CD4-positive, alpha-beta T cell treated with Interleukin-6 at 100 ng/mL for 8 hours (primary cell): ENCODE measurements at places on chromosomes 7 and 10.
A peak's percentile ranks its signal among the peaks of the same experiment; 100 is the strongest.

DNA sequence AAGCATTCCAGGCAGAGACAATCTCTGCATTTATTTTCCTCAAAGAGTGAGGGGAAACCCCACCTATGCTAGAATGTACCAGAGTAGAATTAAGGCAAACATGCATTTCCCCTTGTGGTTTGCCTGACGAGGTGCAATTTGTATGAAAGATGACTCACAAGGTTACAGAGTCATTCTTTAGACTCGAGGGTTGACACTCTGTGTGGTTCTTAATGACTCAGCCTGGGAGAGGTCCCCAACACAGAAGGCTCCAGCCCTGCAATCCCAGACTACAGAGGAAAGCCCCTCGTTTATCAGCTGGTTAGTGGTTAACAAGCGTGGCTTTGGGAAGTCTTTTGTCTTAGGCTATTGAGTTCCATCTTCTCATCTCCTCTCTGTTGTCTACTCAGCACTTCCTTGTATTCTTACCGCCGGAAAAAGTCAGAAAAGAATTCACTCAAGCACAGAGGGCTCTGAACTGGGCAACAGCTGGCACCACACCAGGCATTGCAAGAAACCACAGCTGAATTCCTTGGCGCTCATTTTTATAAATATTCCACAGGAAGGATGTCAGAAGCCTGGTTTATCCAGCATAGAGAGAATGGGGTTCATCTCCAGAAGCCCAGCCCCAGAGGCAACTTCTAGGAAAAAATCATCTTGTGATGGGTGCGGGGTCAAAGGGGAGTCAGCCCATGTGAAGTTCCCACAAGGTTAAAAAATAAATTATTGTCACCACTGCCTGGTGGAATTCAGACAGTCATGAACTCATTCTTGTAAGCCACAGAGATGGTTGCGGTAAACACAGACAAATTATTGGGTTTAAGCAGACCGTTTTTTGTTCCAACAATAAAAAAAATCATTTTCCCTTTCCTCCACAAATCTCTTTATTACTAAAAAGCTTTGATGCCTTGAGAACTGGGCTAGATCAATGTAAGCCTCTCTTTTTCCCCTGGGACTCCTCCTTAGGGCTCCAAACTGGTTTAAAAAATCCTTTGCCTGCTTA lies 24.5 kb upstream of the SVIL start:
- peak; percentile 74 for DNase-seq

DNA sequence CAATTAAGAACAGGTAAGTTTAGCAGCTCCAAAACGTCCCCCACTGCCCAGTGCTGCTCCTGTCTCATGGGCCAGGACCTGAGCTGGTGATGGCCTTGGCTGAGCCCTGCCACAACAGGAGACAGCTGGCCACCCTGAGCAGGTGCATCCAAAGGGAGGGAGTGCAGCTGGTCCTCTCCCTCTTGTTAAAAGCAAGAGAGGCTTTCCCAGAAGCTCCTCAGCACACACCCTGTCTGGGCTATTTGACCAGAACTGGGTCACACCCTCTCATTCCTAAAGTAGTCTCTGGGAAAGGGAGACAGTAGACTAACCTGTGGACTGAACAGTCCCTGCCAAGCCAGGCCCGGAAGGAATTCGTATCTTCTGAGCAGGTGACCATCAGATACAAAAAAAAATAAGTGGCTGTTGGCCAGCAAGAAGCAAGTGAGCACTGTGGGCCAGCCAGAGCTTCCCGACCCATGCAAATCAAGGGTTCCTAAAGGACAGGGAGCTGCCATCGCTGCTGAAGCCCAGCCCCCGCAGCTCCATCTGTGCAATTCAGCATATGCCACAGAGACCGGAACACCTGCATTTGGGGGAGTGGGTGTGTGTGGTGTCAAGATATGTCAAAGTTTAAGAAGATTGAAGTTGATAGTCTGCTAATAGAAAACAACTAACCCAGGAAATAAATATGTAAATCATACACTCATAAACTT lies 2.1 kb upstream of the TMEM72 start:
- no peak for DNase-seq

DNA sequence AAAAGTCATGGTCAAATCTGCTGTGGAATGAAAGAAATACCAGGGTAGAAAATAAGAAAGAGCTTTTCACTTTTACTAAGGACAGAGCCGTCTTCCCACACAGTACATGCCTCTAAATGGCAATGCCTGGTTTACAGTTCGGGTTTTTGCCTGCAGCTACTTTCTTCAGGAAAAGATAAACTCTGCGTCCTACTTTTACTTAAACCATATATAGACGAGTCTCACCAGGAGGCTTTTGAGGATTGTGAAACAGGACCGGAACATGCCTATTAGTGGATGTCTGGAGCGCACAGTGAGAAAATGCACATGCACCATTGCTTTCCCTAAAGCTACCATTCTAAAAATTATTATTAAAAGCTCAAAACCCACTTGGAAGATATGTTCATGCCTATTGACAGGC lies 70.5 kb downstream of the KLF6 start:
- DNase-seq, result no peak

- DNase-seq, result no peak
These were observed 7.7 kb upstream of the ING3 start for GRCh38 chr7:120942861-120943260.

DNA sequence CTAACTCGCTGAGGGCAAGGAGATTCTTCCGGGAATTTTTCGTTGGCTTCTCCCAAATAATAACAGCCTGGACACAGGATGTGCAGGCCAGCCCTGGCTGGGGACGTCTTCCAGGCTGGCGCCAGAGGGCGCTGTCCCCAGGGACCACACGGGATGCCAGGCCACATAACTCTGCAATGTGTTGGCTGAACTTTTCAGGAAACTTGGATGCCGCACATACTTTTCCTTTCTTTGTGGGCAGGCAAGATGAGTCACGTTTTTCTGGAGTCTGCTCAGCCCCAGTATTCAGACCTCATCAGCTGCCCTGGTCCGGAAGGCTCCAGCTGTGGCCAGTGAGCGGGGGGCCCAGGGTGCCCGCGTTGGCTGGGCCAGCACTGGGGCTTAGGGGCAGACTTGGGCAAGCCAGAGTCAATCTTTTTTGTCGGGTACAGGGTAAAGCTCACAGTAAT lies 122.7 kb downstream of the PRKAG2 start:
- DNase-seq, result no peak

DNA sequence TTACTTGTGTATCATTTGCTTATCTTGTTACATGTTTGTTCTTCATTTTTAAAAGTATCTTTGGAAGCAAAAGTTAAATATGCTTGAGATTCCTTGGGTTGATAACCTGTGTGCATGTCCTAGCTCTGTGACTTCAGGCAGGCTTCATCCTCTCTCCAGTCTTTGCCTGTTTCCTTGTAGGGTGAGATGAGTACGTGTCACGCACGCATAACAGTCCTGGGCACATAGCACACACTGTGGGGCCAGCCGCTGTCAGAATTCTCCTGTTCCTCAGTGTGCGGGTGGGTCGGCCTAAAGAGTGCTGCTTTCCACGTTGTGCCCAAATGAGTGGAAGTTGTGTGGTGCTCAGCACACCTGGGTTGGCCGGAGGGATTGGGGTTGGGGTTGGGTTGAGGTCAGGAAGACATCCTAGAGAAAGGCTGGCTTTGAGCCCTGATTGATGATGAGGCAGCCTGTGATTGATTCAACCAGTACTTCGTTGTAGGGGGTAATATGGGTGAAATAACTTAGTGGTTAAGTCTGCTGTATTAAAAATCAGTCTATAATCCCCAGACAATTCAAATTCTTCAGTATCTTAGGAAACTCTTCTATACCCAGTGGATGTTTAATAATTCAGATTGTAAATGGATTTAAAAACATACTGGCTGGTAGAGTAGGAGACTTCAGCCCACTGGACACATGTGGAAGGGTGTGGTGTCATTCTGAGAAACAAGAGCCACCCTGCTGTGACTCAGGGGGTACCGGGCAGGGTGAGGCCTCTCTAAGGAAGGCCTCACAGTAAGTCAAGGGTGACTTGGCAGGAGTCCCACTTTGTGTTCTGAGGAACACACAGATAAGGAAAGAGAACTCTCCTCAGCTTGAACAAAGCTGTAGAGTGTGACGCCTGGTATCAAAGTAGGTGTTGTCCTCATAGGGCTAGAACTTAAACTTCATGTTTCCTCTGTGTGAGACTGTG lies 54.8 kb downstream of the DAGLB start:
- DNase-seq, result peak; percentile 22

DNA sequence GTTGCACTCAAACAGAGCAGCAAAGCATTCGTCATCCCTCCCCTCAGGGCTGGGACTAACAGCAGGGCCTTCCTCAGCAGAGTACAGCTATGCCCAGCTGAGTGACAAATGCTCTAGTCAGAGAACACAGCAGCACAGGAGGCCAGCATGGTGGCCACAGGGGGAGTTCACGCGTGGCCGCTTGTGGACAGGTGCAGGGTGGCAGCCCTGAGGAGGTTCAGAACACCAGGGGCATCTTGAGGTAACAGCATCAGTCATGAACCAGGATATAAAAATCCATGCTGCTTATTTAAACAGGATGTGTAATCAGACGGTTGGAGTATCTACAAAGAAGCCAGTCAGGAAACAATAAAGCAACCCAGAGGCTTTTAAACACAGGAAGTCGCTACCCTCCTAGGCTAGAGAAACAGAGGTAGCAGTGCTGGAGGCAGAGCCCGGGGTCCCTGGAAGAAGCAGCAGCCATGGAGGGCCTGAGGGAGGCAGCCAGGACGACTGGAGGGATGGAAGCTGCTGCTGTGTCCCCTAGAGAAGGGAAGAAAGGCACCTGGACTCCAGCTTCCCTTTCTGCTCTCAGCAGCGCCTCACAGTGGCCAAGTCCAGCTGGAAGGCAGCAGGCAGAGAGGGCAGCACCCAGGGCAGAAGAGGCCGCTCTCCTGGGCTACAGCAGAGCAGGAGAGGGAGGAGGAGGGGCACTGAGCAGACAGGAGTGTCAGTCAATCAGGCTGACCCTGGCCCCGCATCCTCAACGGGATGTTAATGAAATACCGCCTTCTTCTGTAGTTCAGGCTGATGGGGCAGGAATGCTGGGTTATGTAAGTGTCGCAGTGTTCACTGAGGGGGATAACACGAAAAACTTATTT lies 70.8 kb upstream of the UCN3 start:
- peak; percentile 67 for DNase-seq

GRCh38 chr10:75664968-75665367 lies 233.5 kb downstream of the LRMDA start:
- no peak for DNase-seq

GRCh38 chr10:15478429-15478828 lies 107.3 kb upstream of the FAM171A1 start:
- DNase-seq, result no peak

DNA sequence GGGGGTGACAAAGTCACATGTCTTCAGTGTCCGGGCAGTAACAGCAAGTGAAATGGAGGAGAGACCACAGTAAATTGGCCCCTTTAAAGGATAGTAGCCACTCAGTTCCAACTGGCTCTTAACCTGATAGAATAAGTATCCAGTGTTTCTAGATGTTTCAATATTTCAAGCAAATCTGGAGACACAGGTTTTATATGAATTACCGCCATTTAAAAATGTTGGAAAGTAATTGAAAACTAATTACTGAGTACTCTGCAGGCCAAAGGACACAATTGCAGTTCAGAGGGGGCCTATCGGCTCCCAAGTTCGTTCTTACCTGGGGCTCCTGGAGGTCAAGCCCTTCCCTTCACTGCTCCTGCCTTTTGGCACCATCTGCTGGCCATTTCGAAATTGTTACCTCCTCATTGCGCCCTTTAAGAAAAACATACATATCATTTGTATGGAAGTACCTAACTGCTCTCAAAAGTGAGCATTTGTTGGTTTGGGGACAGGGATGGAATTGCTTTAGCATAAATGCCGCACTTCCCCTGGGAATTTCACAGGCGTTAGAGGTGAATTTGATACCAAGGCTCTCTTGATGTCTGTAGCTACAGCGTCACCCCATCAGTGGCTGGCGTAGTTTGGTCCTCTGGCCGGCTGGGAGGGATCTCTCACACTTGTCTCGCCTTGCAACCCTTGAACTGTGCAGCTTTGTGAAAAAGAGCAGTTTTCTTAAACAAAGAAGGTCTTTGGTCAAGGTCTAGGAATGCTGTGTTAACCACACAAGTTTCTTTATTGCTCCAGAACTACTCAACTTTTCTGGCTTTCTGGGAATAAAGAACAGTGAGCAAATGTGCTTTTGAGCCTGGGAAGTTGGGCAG lies 220.0 kb downstream of the ARHGAP21 start:
- DNase-seq, result peak; percentile 6

GRCh38 chr10:126917375-126917774 lies 12.1 kb downstream of the DOCK1 start:
- no peak for DNase-seq

DNA sequence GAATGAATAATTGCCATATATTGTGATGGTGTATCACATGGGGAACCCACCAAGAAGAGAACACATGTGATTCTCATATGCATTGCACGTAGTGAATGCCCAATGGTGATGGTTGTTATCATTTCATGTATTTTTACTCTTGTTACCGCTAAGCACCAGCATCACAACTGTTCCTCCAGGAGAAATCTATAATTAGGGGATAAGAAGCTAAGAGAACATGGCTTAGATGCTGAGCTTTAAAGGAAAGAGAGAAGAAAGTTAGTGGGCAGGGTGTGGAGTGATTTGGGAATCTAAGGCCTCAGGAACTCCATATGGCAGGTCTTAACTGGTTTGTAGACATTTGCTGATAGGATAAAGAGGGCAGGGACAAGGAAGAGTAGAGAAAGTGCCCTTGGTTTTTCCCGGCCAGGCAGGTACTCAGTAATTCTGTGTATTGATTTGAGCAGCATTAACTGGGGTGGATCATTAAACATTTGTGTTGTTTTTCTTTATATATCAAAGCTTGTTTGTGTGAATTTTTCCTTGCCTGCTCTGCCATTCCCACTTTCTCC lies 145.9 kb downstream of the LRRC4 start:
- no peak for DNase-seq

DNA sequence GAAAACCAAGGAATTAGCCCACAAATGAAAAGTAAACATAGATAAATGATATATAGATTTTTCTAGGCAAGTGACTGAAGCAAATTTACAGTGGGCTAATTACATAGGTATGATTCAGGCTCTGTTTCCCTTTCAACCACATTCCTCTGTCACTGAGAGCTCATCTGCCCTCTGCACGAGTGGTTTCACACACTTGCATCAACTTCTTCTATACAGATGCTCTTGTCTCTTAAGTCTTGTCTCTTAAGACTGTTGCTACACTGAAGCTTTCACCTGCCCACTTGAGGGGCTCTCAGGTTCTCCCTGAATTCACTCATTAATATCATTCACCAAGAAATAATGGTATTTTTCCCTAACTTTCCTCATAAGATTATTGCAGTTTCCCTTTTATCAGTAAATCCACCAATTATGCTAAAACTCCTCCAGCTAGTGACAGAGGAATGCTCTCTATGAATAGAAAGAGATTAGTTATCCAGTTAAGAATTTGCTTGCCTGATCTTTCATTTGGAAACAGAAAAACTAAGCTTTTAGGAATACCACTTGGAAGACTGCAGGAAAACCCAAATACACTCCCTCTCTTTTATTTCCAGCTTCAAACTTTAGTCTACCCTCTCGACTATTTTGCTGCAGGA lies 95.7 kb downstream of the ELAPOR2 start:
- DNase-seq, result no peak
